CD4-positive, alpha-beta T cell treated with Interleukin-15 for 1 hour (primary cell): ENCODE measurements at places on chromosomes 3 and 15.

DNA sequence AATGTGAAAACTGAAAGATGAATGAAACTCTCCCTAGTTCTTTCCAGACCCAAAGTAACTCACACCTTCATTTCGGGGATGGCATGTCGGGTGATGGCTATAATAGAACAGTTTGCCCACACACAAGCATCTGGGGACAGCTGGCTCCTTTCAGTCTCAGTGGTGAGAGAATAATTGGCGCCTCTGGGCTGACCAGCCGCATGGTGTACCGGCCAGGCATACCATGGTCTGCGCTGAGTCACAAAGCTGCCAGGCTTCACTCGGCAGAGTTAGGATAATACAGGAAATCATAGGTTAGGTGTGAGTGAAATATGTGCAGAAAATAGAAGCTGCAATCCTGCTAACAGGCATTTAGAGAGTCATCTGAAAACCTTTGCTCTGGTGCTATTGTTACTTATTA is 80.4 kb upstream of the IGF1R start:
- DNase-seq = no peak

DNA sequence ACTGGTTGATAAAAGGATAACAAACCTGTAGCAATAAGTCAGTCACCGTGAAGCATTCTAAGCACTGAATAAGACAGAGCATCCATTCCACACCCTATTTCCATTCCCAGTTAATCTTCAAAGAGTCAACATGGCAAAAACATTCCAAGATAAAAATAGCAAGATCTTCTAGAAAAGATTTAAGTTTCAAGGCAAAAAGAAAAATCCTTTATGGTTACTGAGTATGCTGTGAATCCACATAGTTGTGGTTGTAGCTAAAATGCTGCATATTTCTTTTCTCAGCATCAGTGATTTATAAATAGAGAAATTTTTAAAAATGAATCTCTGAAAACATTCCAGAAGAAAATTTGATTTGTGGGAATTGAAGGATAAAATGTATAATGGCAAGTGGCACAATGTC is 21.1 kb downstream of the GAP43 start:
- no peak for DNase-seq

DNA sequence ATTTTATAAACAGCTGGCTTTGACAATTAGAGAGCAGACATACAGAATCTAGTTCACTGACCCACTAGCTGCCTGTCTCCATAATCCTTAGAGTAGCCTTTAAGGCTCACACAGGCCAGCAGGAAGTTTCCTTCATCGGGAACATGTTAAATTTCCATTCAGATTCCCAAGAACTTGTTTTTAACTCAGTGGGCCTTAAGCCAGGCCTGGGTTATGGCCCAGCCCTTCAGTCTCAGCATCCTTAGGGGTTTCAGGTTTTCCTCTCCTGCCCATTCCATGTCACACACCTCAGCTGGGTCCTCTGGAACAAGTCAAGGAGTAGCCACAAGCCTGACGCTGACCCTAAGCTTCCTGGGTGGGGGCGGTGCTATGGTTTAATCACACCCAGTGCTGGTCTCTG is 15.0 kb downstream of the CDAN1 start:
- DNase-seq = no peak

- DNase-seq = no peak
Observed at GRCh38 chr3:193129607-193130006, 111.4 kb upstream of the PLAAT1 start.

DNA sequence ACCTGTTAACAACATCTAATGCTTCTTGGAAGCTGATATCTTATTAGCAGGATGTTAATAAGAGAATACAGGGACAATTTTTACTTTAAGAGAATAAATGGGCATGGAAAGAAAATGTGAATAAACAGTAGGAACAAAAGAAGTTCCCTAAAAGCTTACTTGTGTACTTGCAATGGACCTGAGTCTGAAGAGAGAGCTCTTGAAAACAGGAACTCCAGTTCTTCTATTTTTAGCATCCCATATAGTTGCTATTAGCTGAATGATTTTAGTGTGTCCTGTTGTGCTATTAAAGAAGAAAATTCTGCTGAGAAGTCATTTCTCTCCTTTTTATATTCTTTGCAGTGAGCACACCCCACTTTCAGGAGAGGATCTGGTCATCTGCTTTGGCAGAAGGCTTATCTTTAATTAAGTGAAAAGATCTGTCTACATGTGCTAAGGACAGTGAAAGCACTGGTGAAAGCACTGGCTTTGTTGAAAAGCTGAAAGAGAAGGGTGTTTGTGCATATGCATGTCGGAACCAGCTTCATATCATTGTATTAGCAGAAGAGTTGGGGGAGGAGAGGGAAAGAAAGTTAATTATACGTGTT is 1.4 kb upstream of the ST3GAL6 start:
- no peak for DNase-seq

GRCh38 chr3:86990734-86991481 is at the start of gene VGLL3:
Gene VGLL3, minus strand, starts transcription at chr3:86991149. Its CDS starts 406 bp downstream, at chr3:86990743.
- no peak for DNase-seq

DNA sequence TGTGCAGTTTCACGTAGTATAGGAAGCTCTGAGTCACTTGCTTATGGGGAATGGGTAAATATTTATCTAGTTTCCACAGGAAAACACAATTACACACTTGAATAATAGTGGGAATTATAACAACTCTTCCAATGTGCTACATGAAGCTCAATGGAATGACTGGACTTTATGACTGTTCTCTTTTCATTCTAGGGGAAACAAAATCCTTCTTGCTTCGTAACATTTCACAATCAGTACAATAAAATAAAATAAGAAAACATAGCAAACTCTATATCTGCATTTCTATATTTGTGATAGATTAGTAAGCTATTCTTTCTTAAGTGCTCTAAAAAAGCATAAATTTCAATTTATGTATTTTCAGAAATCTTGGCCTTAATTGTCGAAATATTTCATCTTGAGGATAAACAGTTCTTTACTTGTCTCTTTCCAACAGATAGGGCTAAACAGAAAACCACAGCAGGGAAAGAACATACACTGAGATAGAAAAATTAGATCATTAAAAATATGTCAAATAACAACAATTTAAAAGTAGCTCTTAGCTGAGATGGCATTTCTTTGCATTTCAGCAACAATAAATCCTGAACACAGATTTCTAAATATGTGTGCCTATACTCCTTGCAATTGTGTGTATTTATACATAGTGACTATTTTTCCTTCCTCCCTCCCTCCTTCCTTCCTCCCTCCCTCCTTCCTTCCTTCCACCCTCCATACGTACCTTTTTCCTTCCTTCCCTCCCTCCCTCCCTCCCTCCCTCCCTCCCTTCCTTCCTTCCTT is 395.5 kb upstream of the KCNMB2 start:
- no peak for DNase-seq

DNA sequence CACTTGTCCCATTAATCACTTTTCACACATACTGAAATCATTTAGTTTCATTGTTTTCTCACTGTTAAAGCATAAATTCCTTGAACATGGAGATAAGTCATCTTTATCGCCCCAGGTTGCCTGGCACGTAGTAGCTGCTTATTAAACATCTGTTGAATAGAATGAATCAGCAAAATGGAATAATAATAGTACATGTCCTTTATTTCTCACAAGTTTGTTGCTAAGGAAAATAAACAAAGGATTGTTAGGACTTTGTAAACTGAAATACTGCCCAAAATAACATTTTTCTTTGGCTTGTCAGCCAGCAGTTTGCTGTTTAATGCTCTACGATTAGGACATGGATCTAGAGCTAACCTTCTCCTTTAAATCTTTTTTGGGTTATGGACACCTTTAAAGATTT is 17.9 kb downstream of the SLC35A5 start:
- DNase-seq = no peak

DNA sequence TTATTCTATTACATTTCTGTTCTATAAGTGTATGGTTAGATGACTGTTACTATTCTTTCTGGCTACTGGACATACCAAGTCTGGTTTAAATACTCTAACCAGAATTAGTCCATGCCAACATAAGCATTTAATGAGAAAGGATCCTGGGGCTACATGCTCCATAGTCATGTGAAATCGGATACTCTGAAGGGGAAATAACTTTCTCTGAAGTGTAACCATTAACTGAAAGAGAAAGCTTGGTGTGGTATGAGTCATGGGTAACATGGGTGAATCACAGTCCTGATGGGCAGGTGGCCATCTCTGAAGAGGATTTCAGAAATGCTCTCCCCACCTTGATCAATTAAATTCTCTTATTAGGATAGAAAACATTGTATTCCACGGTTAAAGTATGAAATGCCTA is 69.4 kb downstream of the FHIT start:
- DNase-seq = no peak

GRCh38 chr15:95948411-95948810 is 382.1 kb upstream of the NR2F2 start:
- DNase-seq = no peak

DNA sequence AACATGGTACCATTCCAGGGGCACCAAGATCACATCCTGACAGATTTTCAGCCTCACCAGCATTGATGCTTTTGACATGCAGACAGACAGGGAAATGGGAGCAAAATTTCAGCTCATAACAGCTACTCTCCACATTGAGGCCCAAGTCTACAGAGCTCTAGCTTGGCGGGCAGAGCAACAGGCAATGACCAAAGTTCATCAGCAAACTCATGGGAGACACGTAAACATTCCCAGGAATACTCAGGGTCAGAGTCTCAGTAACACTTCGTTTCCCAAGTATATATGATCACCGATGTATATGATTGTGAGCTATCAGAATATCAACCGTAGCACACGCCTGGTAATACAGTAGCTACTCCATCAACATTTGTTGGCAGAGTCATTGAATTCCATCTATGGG is 59.2 kb upstream of the SLC24A5 start:
- no peak for DNase-seq

DNA sequence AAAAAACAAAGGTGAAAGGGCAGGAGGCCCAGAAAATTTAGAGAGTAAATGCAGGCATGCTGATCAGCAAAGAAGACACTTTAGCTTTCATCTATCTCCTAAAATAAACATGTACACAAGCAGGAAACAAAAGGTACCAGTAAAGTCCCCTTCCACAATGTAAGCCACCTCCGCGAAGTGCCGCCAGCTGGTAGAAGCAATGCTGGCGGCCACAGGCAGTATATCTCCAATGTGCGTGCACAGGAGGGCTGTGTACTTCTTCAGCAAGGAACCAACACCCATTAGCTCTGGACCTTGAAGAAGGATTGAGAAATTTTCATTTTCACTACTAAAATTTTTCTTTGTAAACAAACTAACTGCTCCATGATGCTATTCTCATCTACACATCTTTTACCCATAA is 75.4 kb downstream of the HERC2 start:
- no peak for DNase-seq

DNA sequence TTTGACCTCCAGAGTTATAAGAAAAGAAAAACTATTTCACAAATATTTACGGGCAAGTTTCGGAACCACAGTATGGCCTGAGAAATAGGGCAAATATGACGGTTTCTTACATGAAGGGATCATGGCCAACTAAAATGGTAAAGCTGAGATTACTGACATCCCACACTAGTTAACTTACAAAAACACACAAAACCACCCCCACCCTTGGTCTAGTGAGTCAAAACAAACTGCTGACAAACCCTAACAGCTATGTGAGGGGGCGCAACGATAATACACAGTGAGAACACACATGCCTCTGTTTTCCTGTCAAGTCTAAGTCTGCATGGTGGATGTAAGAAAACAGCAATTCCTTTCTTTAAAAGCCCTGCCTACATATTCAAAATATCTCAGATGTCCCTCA is 32.3 kb downstream of the CBLB start:
- peak; percentile 28 for DNase-seq

- peak; percentile 35 for DNase-seq
Observed at GRCh38 chr3:112858410-112859069, 11.9 kb upstream of the CD200R1L start.

- DNase-seq = no peak
Observed at GRCh38 chr3:17514597-17514996, 227.8 kb downstream of the TBC1D5 start.

GRCh38 chr15:82570721-82571508 is 30.7 kb upstream of the RPS17 start:
- DNase-seq = no peak

DNA sequence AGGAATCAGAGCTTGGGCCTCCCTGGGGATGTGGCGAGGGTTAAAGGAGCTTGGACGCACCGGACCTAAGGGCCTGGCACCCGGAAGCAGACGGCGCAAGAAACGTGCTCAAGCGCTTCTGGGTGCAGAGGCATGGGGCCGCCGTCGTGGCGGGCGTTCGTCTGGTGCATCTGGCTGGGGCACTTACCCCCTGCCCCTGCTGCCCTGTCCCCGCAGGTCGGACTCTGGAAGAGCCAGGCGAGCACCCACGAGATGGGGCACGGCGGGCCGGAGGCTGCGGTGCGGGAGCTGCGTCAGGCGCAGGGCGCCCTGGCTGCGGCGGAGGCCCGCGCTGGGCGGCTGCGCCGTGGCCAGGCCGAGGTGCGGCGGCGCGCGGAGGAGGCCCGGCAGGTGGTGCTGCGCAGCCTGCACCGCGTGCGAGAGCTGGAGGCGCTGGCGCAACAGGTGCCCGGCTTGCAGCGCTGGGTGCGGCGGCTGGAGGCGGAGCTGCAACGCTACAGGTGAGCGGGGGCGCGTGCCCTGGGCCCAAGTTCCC is 2.5 kb downstream of the EFCC1 start:
- peak; percentile 53 for DNase-seq

DNA sequence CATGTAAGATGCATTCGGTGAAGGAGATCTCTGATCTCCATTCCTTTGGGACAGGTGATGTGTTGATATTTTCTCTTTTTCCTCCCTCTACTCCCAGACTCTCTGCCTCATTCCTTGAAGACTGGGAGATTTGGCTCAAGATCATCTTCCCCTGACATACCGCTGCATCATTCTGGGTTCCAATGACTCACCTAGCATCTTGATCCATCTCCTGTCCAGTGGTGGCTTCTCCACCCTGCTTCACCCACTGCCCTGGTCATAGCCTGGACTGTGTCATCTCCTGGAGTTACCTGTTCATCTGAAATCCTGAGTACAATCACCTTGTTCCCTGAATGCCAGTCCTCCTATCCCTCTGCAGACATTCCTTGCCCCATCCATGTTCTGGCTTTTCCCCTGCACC is 57.4 kb upstream of the TRAK1 start:
- no peak for DNase-seq

DNA sequence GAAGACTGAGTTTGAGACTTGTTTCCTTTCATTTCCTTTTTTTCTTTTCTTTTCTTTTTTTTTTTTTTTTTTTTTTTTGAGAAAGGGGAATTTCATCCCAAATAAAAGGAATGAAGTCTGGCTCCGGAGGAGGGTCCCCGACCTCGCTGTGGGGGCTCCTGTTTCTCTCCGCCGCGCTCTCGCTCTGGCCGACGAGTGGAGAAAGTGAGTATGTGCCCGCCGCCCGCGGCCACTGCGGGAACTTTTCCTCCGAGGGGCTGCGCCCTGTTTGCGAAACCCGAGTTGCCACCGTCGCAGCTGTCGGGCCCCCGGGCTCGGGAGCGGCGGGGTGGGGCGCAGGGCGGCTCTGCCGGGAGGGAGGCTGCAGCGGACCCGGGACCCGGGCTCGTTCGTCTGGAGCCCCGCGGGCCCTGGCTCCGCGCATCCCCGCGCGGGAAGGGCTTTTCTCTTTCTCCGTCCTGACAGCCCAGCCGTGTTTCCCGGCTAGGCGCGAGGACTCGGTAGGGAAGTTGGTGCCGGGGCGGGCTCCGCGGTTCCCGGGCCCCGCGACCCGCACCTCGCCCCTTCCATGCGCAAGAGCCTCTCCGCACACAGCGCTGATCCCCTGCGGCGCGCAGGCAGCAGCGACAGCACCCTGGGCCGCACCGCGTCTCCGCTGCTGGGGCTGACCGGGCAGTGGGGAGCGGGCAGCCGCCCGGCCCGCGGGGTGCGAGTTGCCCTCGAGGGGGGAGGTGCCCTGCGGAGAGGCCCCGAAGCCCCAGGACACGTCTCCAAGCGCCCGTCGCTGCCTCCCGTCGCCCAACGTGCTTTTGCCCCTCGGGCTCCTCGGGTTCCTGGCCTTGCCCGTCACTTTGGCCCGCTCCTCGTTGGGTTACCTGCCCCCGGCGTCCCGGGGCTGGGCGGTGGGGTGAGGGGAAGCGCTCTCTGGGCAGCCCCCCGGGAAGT is 1.4 kb downstream of the IGF1R start:
- peak; percentile 40 for DNase-seq
